HT1080 (cell line): ENCODE measurements at places on chromosomes 4 and X.

GRCh38 chrX:107834275-107835201 lies 8.9 kb downstream of the MID2 start:
- no peak for DNase-seq

- peak; percentile 25 for DNase-seq
Measured at GRCh38 chr4:155679343-155679742, 12.7 kb downstream of the GUCY1A1 start.

DNA sequence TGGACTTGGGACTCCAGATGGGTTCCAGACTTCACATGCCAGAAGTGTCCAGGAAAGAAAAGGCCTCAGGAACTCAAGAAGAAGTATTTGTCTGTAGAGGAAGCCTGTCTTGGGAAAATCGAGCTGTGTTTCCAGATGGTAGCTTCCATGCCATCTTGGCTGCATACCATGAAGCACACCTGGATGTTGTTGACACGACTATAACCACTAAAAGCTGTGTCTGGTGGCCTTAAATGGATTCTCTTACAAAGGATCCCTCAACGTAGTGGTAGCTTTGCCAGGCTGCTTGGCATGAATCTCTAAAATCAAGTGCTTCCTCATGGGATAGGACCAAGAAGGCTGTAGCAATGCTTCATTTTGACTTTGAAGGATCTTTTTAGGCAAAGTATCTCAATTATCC lies 313.4 kb upstream of the BOD1L1 start:
- DNase-seq = no peak

GRCh38 chrX:128439159-128439558 lies 387.0 kb upstream of the ACTRT1 start:
- no peak for DNase-seq

DNA sequence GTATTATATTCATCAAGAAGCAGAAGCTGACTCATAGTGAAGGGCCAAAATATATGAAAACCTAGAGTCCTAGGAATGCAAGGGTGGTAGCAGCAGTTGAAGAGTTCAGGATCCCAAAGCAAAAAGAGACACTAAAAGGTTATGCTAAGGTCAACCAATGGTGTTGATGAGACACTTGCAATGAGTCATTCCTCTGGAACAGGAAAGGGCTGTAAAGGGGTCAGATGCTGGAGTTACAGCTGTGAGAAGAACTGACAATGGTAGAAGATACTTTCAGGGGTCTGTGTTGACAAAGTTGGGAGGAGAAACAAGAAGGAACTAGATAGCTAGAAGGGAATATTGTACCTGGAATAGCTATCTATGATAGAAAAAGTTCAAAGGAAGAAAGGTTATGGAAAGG lies 47.5 kb downstream of the ZGRF1 start:
- peak; percentile 57 for DNase-seq

DNA sequence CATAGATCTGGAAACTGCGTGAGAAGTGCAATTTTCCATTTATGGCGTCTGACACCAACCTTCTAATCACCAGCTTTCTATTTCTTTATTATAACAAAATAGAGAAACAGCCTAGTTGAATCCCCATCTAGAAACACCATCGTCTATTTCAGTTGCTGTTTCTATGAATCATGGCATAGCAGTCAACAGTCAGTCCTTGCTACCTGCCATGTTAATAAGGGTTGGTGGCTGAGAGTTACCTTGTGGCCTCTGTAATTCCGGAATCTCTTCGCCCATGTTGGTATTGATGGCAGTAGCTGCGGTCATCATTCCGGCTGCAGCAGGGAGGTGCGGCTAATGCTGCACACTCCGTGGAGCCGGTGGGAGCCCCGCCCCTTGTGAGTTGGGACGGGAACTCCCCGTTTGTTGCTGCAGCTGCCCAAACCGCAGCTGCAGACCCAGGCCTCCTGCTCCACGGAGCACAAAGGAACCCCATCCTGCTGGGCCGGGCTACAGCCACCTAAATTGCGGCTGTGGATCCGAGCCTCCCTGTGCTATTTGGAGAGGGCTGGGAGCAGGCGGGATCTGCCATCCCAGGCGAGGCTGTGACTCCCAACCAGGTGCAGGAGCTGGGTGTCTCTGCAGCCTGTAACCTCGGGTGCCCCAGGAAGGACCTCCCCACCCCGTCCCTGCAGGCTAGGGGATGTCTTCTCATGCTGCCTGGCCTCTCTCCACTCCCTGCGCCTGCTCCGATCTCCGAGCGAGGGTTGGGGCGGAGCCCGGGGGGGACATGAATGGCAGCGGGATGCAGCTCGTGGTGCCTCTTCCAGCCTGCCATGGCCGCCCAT lies 115.4 kb upstream of the STK26 start:
- DNase-seq = no peak

DNA sequence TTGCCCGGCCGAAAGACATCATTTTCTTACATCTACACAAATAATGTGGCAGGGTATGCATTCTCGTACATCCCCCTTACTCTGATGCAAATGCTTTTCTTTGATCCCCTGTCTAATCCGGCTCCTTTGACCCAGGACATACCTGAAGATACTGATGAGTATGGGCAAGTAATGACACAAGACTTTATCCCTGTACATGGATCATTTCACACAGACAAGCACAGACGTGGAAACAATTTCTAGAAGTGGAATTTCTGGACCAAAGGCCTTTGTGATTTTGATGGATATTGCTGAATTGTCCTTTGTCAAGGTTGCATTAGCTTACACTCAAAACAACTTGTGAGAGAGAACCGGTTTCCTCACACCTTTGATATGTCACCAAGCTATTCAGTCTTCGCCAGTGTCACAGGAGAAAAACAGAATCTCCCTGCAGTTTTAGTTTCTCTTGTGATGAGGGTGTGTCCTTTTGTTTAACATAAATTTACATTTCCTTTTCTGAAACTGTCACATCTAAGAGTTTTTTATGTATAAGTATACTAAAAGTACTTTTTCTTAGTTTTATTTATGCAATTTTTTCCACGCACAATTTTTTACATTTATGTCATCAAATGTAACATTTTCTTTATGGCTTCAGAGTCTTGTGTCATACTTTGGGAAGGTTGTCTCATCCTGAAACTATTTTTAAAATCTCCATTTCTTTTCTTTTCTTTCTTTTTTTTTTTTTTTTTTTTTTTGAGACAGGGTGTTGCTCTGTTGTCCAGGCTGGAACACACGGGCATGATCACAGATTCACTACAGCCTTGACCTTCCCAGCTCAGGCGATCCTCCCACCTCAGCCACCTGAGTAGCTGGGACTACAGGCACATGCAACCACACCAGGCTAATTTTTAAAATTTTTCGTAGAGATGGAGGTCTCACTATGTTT lies 25.2 kb downstream of the RWDD4 start:
- no peak for DNase-seq

DNA sequence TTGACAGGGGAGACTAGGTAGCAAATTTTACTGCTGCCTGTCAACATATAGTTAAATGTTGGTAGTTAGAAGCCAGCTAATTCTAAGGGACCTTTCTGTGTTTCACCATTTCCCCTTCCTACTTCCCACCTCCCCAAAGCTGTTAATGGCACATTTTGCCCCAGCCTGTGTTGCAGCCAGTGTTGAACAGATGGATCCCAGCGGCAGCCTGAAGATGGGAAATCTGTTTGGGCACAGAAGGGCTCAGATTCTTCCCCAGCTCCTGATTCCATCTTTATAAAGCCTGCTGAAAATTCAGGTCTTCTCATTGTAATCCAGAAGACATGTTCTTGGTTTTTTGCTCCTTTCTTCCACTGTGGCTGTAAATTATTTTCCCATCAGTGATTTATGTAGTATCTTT lies 89.0 kb downstream of the SPRY1 start:
- DNase-seq = no peak

DNA sequence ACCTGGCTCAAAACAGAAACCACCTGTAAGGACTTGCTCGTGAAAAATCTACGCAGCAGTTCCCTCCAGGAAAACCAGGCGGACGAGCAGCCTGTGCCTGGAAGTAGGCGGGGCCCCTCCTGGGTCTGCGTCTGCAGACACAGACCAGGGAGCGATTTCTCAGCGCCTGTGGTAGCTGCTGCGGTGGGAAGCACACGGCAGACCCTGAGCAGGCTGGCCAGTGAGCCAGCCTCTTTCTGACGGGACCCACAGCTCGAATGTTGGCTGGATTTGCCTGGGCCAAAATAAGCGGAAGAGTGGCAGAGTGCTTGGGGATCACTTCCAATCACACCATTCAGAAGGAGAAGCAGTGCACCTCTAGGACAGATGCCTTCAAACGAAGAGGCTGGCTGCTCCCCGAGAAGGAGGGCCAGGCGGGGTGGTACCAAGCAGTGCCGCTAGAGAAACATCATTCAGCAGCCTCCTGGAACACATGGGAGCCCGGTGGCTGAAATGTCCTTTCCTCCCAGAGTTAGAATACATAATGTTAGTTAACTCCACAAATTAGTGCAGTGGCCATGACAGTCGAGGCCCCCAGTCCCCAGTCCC lies 85.9 kb downstream of the GATB start:
- no peak for DNase-seq

DNA sequence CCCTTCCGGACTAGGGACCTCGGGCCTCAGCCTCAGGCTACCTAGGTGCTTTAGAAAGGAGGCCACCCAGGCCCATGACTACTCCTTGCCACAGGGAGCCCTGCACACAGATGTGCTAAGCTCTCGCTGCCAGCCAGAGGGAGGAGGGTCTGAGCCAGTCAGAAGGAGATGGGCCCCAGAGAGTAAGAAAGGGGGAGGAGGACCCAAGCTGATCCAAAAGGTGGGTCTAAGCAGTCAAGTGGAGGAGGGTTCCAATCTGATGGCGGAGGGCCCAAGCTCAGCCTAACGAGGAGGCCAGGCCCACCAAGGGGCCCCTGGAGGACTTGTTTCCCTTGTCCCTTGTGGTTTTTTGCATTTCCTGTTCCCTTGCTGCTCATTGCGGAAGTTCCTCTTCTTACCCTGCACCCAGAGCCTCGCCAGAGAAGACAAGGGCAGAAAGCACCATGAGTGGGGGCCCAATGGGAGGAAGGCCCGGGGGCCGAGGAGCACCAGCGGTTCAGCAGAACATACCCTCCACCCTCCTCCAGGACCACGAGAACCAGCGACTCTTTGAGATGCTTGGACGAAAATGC lies at the start of gene WAS:
TSS of gene WAS (plus strand) at position 389 of the 572 bp plus-strand sequence. CDS start at position 444, 55 bp downstream.
- DNase-seq = no peak

GRCh38 chrX:37578045-37578444 lies 6.6 kb downstream of the LANCL3 start:
- DNase-seq = peak; percentile 40
